HAP-1 (cell line): ENCODE measurements at places on chromosomes 7 and 10.

DNA sequence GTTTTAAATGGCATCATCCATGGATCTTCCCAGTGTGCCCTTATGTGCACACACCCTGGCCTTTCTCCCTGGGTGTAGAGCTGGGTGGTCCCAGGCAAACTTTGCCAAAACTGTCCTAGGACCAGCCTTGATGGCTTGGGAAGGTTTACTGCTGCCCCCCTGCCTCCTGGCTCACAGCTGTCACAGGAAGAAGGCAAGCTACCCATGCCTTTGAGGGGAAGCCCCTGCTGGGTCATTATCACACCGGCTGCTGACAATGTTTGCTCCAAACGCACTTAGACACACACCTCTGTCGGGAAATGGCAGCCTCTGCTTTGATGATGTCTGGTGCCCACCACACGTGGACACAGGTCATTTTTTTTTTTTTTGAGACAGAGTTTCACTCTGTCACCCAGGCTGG is 25.2 kb upstream of the FIGNL1 start:
- DNase-seq = no peak

DNA sequence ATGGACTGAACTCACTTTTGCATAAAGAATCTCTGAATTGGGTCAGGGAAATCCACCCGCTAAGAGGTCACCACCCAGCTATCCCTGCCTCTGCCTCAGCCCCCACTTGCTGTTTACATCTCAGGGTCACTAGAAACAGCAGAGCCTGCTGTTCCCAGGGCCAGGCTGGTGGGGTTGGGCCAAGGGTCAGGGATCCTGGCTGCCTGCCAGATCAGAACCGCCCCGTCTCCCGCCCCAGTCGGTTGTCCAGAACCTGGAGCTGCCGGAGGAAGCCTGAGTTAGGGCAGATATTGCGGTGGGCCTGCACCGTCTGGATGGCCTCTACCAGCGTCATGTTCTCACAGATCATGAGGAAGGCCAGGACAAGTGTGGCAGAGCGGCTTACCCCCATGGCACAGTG is 17.0 kb upstream of the SAMD8 start:
- DNase-seq = no peak

DNA sequence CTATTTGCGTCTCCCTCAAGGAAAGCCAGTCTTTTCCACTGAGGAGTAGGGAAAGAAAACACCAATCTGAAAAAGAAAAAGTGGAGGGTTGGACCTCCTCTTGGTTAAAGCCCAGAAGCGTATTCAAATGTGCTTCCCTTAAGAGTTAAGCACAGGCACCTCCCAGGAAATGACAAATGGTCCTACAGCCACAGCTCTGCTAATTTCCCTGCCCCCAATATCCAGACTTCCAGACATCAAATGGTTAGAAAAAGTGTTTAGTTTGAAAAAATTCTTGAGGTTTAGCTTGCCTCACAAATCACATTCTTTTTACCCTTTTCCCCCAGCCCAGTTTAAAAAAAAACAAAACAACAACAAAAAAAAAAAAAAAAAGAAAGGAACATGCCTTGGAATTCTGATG is 19.0 kb upstream of the COL1A2 start:
- DNase-seq = no peak

GRCh38 chr10:88537322-88537721 is 45.8 kb downstream of the RNLS start:
- no peak for DNase-seq

DNA sequence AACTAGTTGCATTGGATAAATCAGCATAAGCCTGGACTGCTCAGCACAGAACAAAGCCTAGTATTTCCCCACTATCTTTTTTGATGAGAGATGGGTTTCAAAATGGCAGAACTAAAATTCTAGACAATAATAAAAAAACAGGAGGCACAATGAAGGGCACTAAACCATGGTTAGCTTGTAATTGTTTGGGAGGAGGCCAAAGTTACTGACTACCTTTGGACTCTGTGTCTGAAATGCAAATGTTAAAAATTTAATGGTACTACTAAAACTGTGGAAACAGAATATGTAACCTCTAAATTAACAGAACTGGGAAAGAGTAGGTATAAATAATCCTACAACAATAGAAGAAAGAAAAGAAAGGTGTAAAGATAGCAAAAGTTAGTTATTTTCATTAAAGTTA is 13.0 kb downstream of the ADAM12 start:
- no peak for DNase-seq

- DNase-seq = no peak
Observed at GRCh38 chr10:5078547-5079180, 15.6 kb upstream of the AKR1C3 start.

GRCh38 chr7:99943641-99944496 is 14.4 kb upstream of the GJC3 start:
- DNase-seq = no peak

DNA sequence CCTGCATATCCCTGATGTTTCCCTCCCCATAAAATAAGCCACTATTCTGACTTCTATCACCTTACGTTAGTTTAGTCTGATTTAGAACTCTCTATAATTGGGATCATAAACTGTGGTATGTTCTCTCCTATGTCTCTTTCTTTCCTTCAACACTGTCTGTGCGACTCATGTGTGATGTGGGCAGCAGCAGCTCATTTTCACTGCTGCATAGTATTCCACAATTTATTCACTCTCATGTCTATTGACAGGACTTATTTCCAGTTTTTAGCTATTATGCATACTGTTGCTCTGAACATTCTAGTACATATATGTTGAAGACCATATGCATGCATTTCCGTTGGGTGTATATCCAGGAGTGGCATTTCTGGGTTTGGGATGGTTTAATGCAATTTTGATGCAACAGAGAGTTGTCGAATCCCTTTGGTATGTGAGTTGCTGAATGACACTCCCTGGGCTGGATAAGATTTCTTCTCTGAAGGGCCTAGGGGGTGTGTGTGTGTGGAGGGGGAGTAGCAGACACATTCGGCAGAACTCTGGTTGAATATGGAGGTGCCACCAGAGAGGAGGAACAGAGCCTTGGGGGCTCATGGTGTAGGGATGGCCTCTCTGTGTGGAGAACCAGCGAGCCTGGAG is 87.8 kb upstream of the PCBD1 start:
- DNase-seq = no peak

DNA sequence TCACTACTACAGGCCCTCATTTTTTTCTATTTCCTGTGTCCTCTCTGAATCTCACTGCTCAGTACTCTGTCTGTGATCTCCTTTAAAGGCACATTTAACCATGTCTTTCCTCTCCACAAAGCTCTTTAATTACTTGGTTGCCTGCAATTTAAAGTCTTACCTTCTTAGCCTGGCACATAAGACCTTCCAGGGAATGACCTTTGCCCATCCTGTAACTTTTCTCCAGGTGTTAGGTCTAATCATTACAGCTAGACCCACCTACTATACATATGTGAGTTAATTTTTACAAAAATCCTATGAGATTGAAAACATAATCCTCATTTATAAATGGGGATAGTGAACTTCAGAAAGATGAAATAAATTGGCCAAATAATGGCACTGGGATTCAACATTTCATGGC is 244.1 kb upstream of the RHOBTB1 start:
- DNase-seq = no peak

- DNase-seq = no peak
Observed at GRCh38 chr10:89887406-89887805, 186.0 kb downstream of the KIF20B start.

- no peak for DNase-seq
Observed at GRCh38 chr10:58971796-58972491, 204.5 kb upstream of the PHYHIPL start.

DNA sequence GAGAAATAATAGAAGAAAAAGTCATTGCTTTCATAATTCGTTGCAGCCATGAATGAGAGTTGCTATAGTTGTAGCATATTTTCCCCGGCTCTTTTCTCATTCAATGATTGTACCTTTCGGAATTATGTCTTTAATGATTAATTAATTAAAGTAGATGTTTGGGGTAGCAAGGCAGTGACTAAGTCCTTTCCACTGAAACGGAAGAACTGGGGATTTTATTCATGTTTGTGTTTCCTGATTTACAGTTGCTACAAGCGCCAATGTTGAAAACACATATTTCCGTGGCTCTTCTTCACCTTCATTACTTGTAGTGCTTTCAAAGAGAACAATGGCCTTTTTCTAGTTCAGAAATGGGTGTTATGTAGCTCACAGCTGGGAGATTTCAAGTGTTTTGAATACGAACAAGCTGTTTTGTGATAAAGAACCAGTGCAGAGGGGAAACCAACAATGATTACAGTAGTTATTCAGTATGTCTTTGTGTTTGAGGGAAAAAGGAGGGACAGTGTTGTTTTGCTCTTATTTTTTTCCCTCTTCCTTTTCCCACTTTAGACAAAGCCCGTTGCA is 153.5 kb downstream of the NSUN6 start:
- DNase-seq = no peak

DNA sequence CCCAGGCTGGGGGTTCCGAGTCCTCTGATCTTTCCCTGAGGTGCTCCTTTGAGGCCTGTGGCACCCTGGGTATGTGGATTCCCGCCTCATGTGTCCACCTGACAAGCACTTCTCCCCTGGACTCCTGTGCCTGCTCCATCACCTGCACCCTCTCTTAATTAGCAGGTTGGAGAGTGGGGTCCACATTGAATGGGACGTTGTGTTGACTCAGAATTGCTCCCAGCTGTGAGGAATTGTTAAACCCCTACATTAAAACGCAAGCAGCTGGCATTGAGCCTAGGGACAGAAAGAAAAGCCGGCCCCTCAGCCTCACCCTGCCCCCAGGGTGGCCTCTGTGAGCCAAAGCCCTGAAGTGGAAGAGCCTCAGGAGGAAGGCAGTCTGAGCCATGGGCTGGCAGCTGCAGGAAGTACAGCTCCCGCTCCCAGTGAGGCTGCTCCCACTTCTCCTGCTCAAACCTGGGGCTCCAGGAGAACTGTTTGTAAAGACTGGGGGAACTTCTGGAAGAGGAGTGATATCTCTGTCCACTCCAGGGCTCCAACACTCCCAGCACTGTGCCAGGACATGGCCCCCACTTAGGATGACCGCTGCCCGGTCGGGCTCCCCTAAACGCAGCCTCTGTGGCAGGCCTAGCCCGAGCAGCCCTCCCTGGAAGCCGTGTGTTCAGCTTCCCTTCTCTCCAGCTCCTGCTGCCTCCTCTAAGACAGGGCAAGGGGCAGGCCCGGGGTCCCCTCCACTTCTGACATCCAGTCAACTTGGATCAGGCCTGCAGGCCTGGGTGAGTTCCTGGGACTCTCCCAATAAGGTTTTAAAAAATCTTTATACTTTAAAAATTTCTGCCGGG is 1.8 kb upstream of the OPN4 start:
- no peak for DNase-seq

GRCh38 chr7:137454767-137455166 is 111.2 kb upstream of the PTN start:
- DNase-seq = no peak

DNA sequence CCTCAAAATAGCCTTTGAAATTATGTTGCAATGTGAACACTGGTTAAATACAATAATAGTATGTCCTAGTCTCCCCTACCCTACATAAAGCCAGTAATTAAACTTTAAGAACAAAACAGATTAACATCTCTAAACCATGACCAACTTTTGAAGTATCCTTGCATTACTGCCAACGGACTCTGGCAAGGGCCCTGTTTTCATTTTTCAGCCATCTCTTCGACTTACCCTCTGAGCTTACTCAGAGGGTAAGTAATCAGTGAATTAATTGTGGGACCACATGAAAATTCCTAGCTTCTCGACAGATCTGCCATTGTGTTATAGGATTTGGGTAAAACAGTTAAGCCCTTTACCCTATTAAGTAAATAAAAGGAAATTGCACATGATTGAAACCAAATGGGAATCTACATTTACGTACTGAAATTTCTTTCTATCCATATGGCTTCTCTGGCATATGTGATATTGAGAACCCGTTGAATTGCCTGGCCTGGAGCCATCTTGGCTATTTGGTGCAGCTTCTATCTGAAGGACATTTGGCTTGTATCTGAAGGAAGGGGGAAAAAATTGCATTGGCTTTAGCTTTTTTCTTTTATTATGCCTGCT is 39.6 kb downstream of the DYNC1I1 start:
- no peak for DNase-seq

- DNase-seq = no peak
Observed at GRCh38 chr10:124701881-124702656, 42.1 kb downstream of the FAM53B start.

DNA sequence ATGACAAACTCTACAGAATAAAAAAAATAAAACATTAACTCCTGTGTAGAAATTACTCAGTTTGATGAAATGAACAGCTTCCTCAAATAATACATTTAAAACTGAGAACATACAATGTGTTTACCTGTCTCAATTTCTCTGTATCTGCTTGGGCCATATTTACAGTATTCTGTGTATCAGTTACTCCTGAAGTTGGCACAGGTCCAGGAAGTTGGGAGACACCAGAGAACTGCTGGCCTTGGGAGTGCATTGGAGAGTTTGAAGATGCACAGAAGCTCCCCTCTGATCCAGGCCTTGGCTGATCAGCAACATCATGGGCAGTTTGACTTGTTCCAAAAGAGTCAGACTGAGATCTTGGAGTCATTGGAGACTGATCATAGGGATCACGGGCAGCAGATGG is 155.1 kb downstream of the GALNT11 start:
- DNase-seq = no peak

GRCh38 chr10:121417298-121417697 is 180.9 kb downstream of the FGFR2 start:
- no peak for DNase-seq

DNA sequence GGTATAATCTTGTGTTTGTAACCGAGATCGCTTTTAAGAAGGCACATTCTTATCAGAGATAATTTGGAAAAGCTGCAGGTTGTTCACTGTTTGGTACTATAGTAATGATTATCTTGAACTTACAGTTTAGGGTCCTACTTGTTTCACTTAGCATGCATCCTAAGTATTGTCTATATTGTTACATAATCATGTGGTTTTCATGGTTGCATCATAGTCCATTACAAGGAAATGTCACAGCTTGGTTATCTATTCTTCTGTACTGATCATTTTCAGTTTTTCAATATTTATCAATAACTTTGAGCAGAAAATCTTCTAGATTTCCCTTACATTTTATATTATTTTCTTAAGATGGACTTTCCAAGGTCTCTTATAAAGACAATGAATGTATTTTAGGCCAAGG is 116.3 kb downstream of the PLPP4 start:
- DNase-seq = no peak

DNA sequence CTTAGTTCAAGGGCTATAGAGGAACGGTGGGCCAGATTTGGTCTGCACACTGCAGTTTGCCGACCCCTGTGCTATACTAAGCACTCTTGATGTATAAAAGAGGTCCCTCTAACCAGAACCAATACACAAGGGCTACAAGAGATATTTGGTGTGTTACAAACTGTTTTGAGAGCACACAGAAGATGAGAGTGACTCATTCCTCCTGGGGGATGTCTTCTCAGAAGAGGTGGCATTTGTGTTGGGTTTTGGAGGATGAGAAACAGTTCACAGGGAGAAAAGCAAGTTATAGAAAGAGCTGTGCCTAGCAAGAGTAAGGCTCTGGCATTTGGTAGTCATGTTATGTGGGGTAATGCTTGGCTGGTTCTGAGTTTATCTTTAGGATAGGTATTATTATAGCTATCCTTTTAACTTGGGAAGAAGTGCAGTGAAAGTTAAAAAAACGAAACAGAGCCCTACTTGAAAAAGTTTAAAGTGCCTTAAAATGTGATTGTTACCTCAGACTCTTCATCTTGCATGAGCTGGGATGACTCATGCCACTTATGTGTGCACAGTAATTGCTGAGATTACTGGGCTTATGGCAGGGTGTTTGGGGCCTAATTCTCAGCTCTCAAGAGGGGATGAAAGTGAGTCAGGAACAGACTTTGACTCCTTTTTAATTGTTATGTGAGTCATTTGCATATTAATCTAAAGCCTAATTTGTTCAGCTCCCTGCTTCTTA is 160.4 kb downstream of the KIF20B start:
- peak; percentile 55 for DNase-seq
